ENCODE measurements at places on chromosomes 13 and 19.

DNA sequence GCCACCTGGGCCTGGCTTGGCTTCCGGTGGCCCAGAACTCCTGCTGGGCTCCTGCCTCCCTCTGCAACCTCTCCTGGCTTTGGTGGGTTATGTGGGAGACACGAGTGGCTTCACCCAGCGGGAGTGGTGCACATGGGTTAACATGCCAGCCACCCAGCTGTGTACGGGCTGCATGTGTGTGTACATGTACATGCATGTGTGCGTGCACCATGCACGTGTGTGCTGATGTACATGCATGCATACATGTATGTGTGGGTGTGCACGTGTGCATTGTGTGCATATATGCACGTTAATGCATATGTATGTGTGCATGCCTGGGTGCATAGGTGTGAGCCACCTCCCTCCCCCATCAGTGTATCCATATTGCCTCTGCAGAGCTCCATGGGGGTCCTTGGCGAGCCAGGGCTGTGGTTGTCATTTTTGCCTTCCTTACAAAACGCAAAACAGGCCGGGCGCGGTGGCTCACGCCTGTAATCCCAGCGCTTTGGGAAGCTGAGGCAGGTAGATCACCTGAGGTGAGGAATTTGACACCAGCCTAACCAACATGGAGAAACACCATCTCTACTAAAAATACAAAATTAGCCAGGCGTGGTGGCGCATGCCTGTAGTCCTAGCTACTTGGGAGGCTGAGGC is 12.5 kb downstream of the GNA11 start:
- H3K36me3 ChIP-seq, result no peaks in the 10 kb centered on the region
- no peak overlapping the region for H3K27ac ChIP-seq
- no peak overlapping the region for H3K4me3 ChIP-seq
- peaks cover 28% of the 10 kb centered on the region for H3K4me1 ChIP-seq
- no peaks in the 10 kb centered on the region for H3K27me3 ChIP-seq

DNA sequence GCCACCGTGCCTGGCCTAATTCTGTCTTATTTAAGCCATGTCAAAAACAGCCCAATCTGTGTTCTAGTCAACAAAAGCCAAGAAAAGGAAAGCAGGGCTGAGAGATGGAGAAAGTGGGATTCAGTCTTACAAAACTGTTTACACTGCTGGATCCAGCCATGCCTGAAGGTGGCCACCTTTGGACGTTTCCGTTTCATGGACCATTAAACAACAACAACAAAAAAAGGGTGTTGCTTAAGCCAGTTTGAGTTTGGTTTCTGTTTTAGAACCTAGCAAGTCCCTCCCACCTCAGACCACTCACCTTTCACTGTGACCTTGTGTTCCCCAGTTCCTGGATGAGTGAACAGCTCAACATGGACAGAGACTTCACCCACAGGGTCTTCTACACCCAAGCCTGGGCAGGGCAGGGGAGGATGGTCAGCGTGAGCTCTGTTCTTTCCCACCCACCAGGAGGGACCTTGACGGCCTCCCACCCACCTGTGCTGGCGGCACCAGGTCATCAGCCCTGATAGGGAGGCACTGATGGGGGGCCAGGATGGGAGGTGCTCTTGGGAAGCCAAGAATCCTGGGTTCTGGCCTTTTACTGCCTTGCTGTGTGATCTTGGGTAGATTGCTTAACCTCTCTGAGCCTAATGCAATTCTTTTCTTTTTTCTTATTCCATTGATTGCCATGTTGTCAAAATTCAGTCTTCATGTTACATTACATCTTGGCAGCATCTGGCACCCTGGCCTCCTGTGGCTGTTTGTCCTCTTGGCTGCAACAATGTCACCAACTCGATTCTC is 56.2 kb downstream of the COLGALT1 start:
- H3K4me1 ChIP-seq, result no peaks in the 10 kb centered on the region
- no peak overlapping the region for H3K27ac ChIP-seq
- no peak overlapping the region for H3K4me3 ChIP-seq
- H3K27me3 ChIP-seq, result peaks cover 20% of the 10 kb centered on the region

DNA sequence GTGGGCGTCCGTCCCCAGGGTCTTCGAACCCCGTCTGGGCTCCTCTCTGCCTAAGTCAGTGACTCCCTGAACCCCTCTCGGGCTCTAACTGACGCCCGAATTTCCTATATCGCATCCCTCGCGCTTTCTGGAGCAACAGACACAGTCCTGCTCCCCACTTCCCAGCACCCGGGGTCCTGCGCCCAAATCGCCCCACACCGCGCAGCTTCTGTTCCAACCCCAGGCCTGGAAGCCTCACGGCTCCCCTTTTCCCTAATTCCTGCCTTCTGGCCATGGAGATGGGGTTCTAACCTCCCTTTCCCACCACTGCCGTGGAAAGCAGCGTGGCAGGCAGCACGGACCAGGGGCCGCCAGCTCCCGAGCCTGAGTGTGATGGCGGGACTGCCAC is 1.6 kb upstream of the GRTP1 start:
- H3K27ac ChIP-seq, result no peak overlapping the region
- H3K27me3 ChIP-seq, result peaks cover 15% of the 10 kb centered on the region
- no peak overlapping the region for H3K4me3 ChIP-seq

- H3K36me3 ChIP-seq, result peaks cover 37% of the 10 kb centered on the region
- no peaks in the 10 kb centered on the region for H3K27me3 ChIP-seq
- no peak overlapping the region for H3K4me3 ChIP-seq
- no peak for DNase-seq
- H3K27ac ChIP-seq, result no peak overlapping the region
Observed at GRCh38 chr13:50921706-50922105, 12.1 kb downstream of the RNASEH2B start.

DNA sequence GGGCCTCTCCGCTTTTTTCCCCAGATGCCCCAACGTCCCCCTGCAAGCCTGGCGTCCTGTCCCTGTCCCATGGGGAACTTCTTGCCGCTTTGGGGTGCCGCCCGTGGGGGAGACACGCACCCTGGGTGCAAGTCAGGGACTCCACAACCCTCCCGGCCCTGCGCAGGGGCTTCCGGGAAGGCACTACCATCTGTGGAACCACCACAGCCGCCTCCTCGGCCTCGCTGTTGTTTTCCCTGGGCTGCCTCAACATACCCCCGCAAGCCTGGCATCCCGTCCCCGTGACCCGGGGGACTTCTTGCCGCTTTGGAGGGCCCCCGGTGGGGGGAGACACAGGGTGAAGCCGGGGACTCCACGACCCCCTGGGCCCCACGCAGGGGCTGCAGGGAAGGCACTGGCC is 238.4 kb downstream of the TUBA3C start:
- DNase-seq, result no peak
- no peaks in the 10 kb centered on the region for H3K27me3 ChIP-seq
- no peaks in the 10 kb centered on the region for H3K4me1 ChIP-seq
- no peak overlapping the region for H3K4me3 ChIP-seq

GRCh38 chr19:38736413-38737280 is 7.6 kb downstream of the CAPN12 start:
- DNase-seq, result no peak
- H3K4me3 ChIP-seq, result no peak overlapping the region
- H3K36me3 ChIP-seq, result no peaks in the 10 kb centered on the region
- peaks cover 16% of the 10 kb centered on the region for H3K4me1 ChIP-seq
- H3K27ac ChIP-seq, result no peak overlapping the region
- peaks cover 56% of the 10 kb centered on the region for H3K27me3 ChIP-seq

DNA sequence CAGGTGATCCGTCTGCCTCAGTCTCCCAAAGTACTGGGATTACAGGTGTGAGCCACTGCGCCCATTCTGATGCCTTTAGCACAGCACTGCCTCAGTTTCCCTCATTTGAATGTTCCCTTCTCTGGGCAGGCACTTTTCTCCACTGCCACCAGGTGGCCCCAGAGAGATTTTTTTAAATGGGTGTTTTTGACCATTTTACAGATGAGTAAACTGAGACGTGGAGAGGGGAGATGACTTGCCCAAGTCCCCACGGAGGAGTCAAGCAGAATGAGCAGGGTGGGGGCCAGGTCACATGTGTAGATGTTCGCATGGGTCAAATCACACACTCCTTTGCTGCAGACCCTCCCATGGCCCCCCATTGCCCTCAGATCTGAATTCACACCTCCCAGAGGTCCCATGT is 3.2 kb upstream of the PDE4C start:
- no peak for DNase-seq
- H3K4me1 ChIP-seq, result no peaks in the 10 kb centered on the region
- H3K27me3 ChIP-seq, result peaks cover 91% of the 10 kb centered on the region
- no peak overlapping the region for H3K4me3 ChIP-seq
- H3K27ac ChIP-seq, result no peak overlapping the region

GRCh38 chr13:24512197-24512907 is at the start of gene PARP4:
TSS of gene PARP4 (minus strand) at chr13:24512778. CDS start at chr13:24503776, 9,002 bp downstream.
- peak; percentile 67 for DNase-seq
- H3K27ac ChIP-seq, result peak within 1 kb of the TSS; percentile 74

- peaks cover 64% of the 10 kb centered on the region for H3K36me3 ChIP-seq
- H3K4me1 ChIP-seq, result no peaks in the 10 kb centered on the region
- H3K27ac ChIP-seq, result no peak overlapping the region
- no peaks in the 10 kb centered on the region for H3K27me3 ChIP-seq
- H3K4me3 ChIP-seq, result no peak overlapping the region
Observed at GRCh38 chr13:100636441-100636840, 38.2 kb downstream of the TMTC4 start.

DNA sequence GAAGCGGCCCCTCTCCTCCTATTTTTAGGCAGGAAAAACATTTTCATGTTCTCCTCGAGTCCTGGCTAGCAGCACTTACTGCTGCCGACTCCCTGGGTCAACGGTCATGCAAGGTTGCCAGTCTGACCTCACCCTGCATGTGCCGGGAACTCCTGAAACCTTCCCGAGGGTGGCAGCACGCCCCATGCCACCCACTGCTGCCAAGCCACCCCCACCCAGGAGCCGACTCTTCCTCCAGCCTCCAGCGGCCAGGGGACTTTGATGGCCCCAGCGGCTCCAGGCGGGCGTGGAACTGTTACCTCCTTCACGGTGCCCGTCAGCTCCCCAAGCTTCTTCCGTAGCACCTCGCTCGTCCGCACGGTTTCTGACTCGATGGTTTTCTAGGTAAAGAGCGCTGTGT is 8.7 kb downstream of the TIMM44 start:
- H3K4me3 ChIP-seq, result no peak overlapping the region
- no peak overlapping the region for H3K27ac ChIP-seq
- no peaks in the 10 kb centered on the region for H3K27me3 ChIP-seq
- DNase-seq, result no peak
- no peaks in the 10 kb centered on the region for H3K4me1 ChIP-seq
- peaks cover 62% of the 10 kb centered on the region for H3K36me3 ChIP-seq

- H3K27me3 ChIP-seq, result no peaks in the 10 kb centered on the region
- no peak overlapping the region for H3K27ac ChIP-seq
- no peak overlapping the region for H3K4me3 ChIP-seq
- no peak for DNase-seq
Observed at GRCh38 chr13:110353339-110353977, 46.4 kb downstream of the COL4A2 start.

DNA sequence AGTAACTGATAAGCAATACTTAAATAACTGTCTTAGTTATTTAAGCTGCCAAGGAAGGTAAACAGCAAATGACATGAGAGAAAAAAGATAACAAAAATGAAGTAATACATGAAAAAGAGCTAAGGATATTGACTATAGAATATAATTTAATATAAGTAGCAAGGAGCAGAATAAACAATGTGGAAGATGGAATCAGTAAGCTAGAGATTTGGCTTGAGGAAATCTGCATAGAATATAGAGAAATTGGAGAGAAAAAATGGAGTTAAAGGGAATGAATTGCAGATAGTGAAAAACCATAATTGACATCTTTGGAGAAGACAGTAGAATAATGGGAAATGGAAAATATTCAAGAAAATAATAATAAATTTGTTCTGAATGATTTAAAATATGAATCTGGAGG is 127.1 kb downstream of the PDS5B start:
- no peak overlapping the region for H3K27ac ChIP-seq
- H3K4me3 ChIP-seq, result no peak overlapping the region
- H3K4me1 ChIP-seq, result no peaks in the 10 kb centered on the region

- H3K36me3 ChIP-seq, result no peaks in the 10 kb centered on the region
- no peaks in the 10 kb centered on the region for H3K4me1 ChIP-seq
- DNase-seq, result no peak
- H3K4me3 ChIP-seq, result no peak overlapping the region
Observed at GRCh38 chr13:63455938-63456337, 2040.3 kb upstream of the PCDH20 start.

- no peak overlapping the region for H3K27ac ChIP-seq
- H3K4me3 ChIP-seq, result no peak overlapping the region
- H3K36me3 ChIP-seq, result no peaks in the 10 kb centered on the region
- no peaks in the 10 kb centered on the region for H3K4me1 ChIP-seq
Observed at GRCh38 chr13:47100214-47100853, 203.5 kb upstream of the HTR2A start.

DNA sequence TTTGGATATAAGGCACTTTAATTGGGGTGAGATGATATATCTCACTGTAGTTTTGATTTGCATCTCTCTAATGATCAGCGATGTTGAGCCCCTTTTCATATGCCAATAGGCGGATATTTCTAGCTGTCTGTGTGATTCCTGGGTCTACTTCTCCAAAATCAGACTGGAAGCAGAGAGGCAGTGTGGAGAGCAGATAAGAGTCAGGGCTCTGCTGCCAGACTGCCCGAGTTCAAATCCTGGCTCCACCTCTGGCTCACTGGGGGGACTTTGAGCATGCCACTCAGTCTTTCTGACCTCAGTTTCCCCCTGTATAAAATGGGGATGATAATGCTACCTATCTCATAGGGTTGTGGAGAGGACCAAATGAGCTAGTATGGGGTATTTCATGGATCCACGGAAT is 24.0 kb upstream of the ACP7 start:
- H3K4me1 ChIP-seq, result no peaks in the 10 kb centered on the region
- DNase-seq, result no peak
- no peaks in the 10 kb centered on the region for H3K27me3 ChIP-seq
- no peaks in the 10 kb centered on the region for H3K36me3 ChIP-seq
- H3K27ac ChIP-seq, result no peak overlapping the region

GRCh38 chr13:97826421-97827012 is 127.0 kb upstream of the IPO5 start:
- no peak for DNase-seq
- no peaks in the 10 kb centered on the region for H3K36me3 ChIP-seq
- H3K27ac ChIP-seq, result no peak overlapping the region
- H3K4me3 ChIP-seq, result no peak overlapping the region
- H3K27me3 ChIP-seq, result no peaks in the 10 kb centered on the region
- no peaks in the 10 kb centered on the region for H3K4me1 ChIP-seq

DNA sequence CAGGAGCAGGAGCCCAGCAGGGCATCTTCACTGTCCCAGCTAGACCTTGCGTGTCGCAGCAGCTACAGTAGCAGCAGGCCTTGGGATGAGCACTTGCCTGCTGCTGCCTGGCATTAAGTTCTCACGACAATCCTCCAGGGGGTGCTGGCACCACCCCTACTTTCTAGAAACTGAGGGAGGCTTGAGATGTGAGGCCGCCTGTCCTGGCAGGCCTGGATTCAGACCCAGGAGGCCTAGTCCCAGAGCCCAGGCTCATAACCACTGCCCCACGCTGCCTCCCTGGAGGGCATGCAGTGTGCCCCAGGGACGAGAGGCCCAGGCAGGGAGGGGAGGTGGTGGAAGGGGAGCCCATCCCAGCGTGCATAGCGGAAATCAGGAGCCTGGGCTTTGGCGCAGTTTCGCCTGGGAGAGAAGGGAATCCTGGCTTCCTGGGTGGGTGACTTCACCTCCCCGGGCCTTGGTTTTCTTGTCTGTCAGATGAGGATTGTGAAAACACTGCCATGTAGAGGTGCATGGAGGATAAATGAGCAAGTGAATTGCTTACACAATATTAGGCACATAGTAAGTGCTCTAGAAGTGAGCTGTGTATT is 26.1 kb downstream of the PPP5C start:
- peaks cover 36% of the 10 kb centered on the region for H3K36me3 ChIP-seq
- no peaks in the 10 kb centered on the region for H3K27me3 ChIP-seq
- peak overlapping the region; percentile 0 for H3K27ac ChIP-seq
- no peak overlapping the region for H3K4me3 ChIP-seq
- DNase-seq, result no peak
